ENCODE measurements at places on chromosomes 2 and 18.

- DNase-seq = no peak
Measured at GRCh38 chr2:228344531-228344930, 163.0 kb upstream of the SPHKAP start.

- DNase-seq = no peak
Measured at GRCh38 chr18:67475673-67476072, 40.8 kb downstream of the DSEL start.

- no peak for DNase-seq
Measured at GRCh38 chr18:75624869-75625268, 197.4 kb upstream of the SMIM21 start.

- DNase-seq = no peak
Measured at GRCh38 chr2:162403884-162404283, 60.0 kb downstream of the GCA start.

DNA sequence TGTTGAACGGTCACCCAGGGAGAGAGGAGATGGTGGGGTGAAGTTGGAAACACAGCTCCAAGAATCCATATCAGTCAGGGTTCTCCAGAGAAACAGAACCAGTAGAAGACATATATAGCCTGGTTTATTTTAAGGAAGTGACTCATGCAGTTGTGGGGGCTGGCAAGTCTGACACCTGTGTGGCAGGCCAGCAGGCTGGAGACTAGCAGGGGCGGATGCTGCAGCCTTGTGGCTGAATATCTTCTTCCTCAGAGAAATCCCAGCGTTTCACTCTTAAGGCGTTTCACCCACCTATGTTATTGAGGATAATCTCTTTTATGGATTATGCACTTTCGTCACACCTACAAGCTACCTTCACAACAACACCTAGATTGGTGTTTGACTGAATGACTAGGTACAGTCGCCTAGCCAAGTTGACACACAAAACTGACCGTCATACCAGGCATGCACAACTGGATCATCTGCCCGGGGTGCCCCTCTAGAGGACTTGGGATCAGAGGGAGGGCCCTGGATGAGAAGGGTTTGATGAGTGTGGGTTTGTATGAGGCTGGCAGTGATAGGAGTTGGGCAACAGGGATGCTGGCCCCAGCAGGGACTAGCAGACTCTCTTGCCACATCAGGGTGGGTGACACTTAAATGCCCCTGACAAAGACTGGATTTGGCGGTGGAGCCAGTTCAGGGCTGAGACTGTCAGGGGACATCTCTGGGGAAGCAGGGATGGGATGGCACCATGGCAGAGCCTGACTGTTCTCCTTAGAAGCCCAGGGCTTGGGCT lies 23.4 kb downstream of the MROH2A start:
- peak; percentile 11 for DNase-seq

DNA sequence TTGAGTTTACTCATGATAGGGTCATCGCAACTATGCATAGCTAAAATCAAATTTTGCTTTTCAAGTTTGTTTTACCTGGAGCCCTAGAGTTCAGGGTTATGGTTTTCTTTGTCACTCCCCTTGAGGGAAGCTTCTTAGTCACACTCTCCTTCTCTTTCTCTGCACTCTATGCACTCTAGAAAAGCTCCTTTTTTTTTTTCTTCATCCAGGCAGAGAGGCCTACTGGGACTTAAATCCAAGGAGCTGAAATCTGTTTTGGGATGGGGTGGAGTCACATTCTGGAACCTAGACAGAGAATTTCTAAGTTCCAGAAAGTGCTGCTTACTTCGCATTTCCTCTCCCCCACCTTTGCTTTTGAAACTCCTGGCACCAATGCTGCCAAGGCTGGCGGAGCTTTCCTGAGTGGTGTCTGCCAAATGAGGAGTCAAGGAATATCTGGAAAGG lies 19.1 kb upstream of the IL18R1 start:
- no peak for DNase-seq

DNA sequence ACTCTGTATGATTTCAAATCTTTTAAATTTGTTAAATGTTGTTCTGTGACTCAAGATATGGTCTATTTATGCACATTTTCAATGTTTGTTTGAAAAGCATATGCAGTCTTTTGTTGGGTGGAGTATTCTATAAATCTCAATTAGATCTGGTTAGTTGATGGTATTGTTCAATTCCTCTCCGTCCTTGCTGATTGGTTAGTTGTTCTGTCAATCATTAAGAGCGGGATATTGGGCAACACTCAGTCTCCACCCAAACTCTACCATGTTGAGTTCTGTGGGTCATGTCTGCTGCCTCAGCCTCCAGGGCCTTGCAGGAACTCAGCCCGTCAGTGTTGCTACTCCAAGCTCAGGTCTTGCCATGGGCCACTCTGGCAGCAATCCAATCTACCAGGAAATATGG lies 118.9 kb downstream of the VWA3B start:
- no peak for DNase-seq

DNA sequence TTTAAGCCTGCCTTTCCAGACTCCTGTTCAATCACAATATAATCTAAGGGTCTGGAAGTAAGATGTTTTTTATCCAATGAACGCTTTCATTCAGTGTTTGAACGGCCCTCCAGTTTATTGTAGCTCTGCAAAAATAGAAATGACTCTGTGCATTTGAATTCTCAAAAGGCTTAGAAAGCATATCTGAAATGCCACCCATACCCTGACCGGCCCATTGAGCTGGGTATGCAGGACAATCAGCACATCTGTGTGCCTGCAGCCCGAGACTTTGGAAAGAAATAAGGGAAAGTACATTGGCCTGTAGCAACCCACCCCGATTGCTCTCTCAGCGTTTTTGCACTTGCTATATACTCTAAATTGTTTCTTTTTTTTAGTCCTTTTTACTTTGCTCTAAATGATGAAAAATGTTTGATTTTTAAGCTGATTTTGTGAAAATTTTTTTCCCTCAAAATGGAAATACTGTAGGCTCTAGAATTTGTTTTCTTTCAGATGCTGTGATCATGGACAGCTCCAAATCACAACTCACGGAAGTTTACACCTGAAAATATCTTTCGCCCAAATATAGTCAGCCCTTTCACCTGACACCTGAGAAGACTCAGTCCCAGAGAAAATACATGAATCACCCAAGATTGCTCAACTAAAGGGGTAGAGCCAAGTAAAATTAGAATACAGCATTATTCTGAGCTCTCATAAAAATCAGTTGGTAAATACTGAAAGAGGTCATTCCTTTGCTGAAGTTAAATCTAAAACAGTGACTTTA lies 194.5 kb upstream of the SIX3 start:
- no peak for DNase-seq

GRCh38 chr18:76234676-76235060 lies 260.4 kb downstream of the ZNF516 start:
- DNase-seq = no peak

DNA sequence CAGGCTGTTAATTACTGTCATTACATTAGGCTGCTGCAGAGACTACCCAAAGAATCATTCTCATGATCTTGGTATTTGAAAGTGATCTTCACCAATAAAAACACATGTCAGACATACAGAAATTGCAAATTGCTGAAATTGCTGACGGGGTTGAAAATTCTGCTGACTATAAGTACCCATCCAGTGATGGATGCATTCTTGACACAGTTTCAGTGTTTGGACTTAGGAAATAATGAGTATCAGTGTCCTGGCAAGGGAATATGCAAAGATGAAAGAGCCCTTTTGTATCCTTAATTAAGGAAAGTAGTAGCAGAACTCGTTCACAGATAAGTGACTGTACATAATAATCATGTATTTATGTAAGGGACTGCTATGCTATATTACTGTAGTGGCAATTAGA lies 221.1 kb upstream of the ATP5MC3 start:
- no peak for DNase-seq

DNA sequence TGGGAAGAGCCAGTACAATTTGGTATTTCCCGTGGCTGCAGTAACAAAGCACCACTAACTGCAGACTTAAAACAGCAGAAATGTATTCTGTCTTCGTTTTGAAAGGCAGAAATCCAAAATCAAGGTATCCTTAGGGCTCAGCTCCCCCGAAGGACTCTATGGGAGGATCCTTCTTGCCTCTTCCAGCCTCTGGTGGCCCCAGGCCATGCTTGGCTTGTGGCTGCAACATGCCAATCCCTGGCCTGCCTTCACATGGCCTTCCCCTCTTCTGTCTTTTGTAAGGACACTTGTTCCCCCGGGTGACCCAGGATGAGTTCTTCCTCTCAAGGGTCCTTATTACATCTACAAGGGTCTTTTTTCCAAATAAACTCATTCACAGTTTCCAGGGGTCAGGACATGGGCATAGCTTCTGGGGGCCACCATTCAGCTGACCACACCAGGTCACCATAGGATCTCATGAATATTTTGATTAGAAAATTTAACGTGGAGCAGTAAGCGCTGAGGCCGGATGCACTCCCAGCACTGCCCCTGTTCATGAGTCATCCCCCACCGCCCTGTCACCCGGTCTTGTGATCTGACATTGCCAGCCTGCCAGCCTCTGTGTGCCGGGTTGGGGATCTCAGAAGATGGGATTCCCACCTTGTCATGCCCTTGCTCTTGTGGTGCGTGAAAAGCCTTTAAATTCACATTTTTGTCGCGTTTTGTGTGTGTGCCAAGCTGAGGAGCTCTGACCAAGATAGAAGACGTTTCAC lies 61.2 kb upstream of the B3GNT7 start:
- no peak for DNase-seq

DNA sequence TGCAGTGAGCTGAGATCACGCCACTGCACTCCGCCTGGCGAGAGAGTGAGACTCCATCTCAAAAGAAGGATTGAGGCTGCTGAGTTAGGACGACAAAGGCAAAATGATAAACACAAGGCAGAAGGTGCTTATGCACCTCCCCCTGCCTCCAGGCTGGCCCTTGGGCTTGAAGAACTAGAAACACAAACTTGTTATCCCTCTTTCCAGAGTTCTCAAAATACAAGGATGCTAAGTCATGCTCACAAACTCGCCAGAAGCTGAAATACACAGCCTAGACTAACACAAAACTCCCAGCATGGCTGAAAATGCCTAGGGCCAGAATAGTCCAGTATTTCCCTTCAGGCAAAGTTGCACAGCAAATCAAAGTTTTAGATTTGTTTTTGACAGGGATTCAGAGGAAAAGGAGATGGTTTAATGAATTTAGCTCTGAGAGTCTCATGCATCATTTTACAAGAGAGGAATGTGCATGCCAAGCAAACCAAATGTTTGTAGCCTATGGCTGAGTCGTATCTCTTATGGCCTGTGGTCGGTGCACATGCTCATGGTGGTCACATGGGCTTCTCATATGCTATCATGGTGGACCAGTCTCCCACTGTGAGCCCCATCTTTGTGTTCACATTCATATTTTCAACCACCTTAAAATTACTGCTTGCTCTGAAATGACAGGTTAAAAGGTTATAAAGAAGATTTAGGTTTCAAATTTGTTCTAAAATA lies 16.2 kb upstream of the MREG start:
- DNase-seq = no peak

- DNase-seq = no peak
Measured at GRCh38 chr2:233168445-233168844, 83.0 kb upstream of the ATG16L1 start.

- no peak for DNase-seq
Measured at GRCh38 chr2:144048631-144049060, 471.3 kb downstream of the ZEB2 start.

DNA sequence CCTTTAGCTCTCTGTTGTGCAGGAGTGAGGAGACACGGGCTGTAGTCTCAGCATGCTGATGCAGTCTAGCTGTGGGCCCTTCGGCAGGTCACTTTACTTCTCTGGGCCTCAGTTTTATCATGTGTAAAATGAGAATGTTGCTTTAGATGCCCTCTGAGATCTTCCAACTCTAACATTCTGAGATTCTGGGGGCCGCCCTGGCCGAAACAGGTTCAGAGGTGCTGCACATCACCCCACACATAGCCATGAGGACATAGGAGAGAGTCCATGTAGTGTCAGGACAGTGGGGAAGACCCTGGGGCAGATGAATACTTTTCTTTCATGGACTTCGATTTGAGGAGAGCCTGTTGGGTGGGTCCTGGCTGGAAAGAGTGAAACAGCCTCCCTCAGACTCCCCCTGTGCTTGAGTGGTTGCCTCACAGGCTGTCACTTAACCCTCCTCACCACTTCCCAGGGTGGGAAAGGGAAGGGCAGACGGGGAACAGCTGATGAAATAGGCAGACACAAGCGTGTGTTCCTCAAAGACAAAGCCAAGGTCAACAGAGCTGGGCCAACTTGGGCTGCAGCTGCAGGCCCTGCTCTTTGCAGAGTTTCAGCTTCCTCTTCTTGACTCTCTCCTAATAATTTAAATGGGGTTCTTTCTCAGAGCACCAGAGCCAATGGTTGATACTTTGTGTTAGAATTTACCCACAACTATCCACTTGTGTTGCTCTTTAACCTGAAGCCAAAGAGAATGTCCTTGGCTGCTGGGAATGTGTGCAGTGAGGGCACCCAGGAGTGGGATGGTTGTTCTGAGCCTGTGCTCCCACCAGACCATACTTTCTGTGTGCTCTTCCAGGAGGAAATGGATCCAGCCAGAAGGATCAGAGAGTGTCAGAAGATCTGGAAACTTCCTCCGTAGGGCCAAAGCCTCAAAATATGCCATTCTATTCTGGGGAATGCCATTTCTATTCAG lies 14.7 kb upstream of the MRPL33 start:
- peak; percentile 35 for DNase-seq

GRCh38 chr2:199882667-199883066 lies 28.4 kb upstream of the C2orf69 start:
- no peak for DNase-seq

DNA sequence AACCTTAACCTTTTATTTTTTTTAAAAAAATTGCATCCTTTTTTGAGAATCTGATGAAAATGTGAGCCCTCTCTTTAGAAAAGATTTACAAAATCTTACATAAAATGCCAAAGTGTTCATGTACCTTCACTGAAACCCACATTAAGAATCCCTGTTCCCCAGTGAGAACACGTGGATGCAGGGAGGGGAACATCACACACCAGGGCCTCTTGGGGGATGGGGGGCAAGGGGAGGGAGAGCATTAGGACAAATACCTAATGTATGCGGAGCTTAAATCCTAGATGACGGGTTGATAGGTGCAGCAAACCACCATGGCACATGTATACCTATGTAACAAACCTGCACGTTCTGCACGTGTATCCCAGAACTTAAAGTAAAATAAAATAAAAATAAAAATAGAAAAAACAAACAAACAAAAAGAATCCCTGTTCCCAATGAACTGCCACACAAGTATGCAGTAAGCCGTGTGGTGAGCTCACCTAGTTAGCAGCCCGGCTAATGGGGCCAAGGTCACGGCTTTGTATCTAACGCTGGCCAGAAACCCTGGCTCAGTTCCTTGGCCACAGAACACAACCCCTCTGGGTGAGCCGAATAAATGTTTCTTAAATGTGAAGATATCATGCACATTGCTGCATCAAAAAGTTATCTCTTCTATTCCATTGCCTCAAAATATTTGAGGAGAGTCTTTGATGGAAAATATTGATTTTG lies 41.4 kb downstream of the CHST9 start:
- DNase-seq = no peak

DNA sequence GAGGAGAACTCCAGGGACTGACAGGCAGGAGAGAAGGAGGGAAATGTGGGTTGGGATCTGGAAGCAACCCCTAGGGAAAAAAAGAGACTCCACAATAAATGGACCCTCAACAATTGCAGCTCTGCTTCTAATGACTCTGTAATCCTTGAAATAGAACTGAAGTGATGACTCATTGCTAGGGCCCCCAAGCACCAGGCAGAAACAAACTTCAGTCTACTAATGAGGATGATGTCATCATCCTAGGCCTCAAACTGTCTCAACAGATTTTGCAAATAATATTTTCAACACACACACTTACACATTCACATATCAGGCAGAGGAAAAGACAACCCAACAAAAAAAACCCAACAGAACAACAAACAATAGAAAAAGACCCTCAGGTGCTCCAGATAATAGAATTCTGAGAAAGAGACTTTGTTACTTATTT lies 143.3 kb downstream of the HDAC4 start:
- no peak for DNase-seq

- no peak for DNase-seq
Measured at GRCh38 chr2:9764153-9764778, 79.0 kb upstream of the TAF1B start.

- DNase-seq = no peak
Measured at GRCh38 chr2:189391201-189391600, 50.1 kb upstream of the WDR75 start.

Measured in KBM-7 (cell line).